ENCODE measurements at places on chromosomes 6 and 20.

DNA sequence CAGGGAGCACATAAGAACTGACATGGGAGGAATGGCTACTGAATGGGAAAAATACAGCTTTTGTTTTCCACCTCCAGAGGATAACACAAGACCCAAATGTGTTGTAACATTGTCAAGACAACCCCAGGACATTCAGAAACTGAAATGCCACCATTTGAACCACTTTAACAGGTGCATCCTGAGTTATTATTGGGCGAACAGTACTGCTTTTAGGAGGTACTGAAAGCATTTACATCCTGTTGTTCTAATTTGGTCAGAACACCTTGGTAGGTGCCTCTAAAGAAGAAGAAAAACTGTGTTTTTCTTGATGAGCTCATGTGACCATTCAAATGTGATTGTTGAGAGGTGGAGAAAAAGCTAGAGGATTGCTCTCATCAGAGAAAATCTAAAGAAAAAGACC lies 6.4 kb upstream of the TXNDC5 start:
- DNase-seq = no peak

DNA sequence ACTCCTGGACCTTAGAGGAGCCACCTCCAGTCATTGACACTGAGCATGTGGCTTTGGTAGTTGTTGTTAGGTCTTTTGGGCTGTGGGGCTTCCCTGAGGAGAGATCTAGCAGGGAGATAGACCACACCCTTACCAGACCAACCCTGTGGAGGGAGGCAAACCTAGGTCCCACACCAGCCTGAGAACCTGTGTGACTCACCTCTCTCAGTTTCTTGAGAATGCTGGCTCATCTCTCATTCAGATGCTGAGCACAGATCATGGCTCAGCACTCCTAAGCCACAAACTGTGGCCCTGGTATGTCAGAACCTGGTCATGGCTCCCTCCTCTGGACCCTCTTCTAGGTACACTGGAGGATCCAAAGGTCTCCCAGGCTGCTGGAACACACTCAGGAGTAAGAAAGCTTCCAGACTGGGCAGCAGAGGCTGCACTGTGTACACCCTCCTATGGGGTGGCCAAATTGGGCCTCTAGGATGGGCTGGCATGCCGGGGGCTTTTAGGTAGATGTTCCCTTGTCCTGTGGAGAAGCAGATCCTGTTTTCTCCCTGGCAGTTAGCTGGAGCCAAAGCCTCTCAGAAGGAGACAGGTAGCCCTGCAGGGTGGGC lies 1294.5 kb downstream of the KHDRBS2 start:
- no peak for DNase-seq

GRCh38 chr6:133748628-133749027 lies 140.3 kb upstream of the TCF21 start:
- no peak for DNase-seq

DNA sequence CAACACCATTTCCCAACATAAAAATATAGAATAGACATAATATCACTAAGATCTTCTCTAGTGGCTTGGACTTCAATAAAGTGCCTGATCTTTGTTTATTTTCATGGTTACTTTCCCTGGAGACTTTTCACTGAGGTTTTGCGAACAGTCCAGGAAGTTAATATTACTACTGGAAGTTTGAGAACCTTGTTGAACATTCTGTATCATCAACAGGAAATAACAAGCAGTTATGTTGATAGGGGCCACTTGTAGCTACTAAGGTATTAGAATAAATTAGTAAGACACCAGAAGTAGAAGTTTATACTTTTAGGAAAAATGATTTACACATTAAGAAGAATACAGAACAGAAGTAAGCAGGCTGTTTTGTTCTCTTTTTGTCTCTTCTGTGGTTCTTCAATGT lies 180.2 kb downstream of the TFAP2B start:
- no peak for DNase-seq

- no peak for DNase-seq
Observed at GRCh38 chr6:110485491-110485890, 9.1 kb upstream of the SLC22A16 start.

- no peak for DNase-seq
Observed at GRCh38 chr20:62758226-62758912, 37.9 kb upstream of the MRGBP start.

- no peak for DNase-seq
Observed at GRCh38 chr20:45361793-45362192, 1.2 kb upstream of the SYS1 start.

DNA sequence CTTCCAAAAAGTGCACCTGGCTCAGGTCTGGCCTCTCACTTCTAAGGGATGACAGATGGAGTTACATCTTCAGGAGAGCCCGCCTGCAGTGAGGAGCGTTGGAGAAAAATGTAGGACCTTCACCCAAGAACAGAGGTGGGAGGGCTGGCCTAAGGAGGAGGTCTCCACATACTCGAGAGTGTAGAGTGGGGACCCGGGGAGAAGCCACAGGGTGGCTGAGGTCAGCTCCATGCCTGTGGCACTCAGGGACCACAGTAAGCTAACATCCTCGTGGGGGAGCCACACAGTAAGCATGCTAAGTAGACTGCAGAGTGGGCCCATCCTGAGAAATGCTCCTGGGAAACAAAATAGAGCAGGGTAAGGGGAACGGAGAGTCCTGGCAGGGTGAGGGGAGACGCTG lies 24.0 kb downstream of the AAR2 start:
- DNase-seq = no peak

DNA sequence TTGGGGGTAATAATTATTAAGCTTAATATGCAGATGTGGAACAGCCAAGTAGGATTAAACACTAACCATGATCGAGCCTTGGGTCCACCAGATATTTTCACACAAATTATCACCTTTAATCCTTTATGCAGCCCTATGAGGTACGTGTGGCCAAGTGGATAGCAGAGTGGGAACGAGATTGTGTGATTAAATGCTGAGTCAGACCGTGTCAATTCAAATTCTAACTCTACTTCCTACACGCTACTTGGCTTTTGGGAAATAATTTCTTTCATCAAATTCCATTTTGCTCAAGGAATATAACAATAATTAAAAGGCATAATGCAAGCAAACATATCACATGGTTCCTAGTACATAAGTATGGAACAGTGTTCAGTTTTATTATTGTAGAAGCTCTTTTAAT lies 329.2 kb downstream of the CBLN4 start:
- DNase-seq = no peak

- no peak for DNase-seq
Observed at GRCh38 chr6:165468340-165469235, 159.2 kb upstream of the C6orf118 start.

- DNase-seq = no peak
Observed at GRCh38 chr20:57393321-57394120, 2.3 kb downstream of the RBM38 start.

GRCh38 chr20:23212464-23212995 lies 126.4 kb upstream of the CD93 start:
- no peak for DNase-seq

DNA sequence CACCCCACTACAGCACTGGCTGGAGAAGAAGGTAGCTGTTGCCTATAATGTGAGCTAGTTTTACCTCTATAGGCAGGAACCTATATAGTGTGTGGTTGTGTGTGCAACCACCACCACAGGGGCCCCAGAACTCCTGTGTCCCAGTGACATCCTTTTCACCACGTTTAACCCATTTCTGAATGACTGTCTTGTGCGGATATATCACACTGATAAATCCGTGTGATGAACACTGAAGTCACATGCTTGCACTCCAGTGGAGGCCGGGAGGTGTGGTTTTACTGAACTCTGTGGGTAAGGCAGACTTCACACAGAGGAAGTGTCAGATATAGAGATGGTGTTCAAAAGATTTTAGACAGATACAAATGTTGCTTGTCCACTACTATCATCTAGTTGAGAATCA lies 32.5 kb downstream of the SDHAF4 start:
- peak; percentile 42 for DNase-seq

GRCh38 chr6:47163536-47163935 lies 121.4 kb upstream of the ADGRF1 start:
- no peak for DNase-seq

DNA sequence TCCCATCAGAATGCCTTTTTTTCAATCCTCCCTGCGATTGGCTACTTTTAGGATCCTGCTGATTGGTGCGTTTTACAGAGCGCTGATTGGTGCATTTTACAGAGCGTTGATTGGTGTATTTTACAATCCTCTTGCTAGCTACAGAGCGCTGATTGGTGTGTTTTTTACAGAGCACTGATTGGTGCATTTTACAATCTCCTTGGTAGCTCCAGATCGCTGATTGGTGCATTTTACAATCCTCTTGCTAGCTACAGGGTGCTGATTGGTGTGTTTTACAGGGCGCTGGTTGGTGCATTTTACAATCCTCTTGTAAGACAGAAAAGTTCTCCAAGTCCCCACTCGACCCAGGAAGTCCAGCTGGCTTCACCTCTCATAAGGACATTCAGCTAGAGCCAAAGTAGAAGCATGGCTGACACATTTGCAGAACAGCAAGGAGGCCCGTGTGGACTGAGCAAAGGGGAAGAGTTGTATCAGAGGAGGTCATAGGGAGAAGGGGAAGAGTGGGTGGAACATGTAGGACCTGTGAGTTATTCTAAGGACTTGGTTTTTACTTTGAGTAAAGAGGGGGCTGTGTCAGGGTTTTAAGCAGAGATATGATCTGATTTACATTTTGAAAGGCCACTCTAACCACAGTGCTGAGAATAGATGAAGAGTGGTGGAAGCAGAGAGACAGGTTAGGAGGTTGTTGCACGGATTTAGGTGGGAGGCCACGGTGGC lies 2.6 kb downstream of the ALDH5A1 start:
- no peak for DNase-seq

- peak; percentile 54 for DNase-seq
Observed at GRCh38 chr6:32785781-32786533, 22.6 kb upstream of the HLA-DQB2 start.

DNA sequence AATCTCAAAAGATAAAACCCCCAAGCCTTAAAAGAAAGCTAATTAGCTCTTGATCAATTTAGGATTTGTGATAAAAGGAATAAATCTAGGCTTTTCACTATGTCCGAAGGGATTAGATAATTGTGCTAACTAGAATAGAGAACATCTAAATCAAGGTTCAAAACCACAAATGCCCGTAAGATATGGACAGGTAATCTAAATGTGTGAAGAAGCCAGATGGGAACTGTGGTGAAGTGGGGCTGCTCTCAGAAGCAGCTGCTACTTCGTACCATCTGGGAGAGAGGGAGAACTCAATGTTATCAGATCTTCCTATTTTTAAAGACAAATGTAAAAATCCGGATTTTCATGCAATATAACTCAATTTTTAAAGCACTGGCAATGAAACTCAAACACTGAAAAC lies 44.2 kb downstream of the NCOA6 start:
- no peak for DNase-seq

- DNase-seq = no peak
Observed at GRCh38 chr20:15674253-15675060, 898.8 kb downstream of the KIF16B start.

DNA sequence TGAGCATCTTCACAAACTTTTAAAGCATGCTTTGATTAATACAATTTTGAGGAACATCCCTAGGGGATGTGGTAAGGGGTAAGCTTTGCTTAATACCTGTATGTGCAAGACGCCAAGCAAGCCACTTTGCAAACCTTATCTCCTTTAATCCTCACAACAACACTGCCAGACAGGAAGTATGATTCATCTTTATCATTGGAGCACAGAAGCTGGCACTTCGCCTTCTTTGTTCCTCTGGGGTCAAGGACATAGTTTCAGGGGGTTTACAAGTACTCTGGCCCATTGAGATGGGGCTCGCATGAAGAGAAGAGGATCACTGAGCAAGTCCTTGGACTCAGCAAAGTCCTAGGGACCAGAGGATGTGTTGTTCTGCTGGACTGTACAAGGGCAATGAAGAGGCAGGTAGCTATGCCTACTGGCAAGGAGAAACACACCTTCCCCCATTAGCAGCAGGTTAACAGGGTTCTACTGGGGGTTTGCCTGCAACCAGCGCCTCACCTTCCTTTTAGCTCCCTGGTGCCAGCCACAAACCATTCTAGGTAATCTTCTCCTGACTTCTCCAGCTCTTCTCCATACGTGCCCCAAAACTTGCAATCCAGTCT lies 8.8 kb downstream of the TMEM244 start:
- DNase-seq = no peak

- peak; percentile 35 for DNase-seq
Observed at GRCh38 chr6:43254138-43254817, 11.0 kb downstream of the TTBK1 start.

GRCh38 chr6:90401933-90402830 lies 105.5 kb upstream of the BACH2 start:
- DNase-seq = peak; percentile 78

- DNase-seq = no peak
Observed at GRCh38 chr6:161682982-161683381, 409.1 kb upstream of the AGPAT4 start.

GRCh38 chr20:41213150-41213820 lies 75.9 kb downstream of the PLCG1 start:
- no peak for DNase-seq

GRCh38 chr6:34284563-34285447 lies 36.0 kb upstream of the SMIM29 start:
- DNase-seq = no peak

DNA sequence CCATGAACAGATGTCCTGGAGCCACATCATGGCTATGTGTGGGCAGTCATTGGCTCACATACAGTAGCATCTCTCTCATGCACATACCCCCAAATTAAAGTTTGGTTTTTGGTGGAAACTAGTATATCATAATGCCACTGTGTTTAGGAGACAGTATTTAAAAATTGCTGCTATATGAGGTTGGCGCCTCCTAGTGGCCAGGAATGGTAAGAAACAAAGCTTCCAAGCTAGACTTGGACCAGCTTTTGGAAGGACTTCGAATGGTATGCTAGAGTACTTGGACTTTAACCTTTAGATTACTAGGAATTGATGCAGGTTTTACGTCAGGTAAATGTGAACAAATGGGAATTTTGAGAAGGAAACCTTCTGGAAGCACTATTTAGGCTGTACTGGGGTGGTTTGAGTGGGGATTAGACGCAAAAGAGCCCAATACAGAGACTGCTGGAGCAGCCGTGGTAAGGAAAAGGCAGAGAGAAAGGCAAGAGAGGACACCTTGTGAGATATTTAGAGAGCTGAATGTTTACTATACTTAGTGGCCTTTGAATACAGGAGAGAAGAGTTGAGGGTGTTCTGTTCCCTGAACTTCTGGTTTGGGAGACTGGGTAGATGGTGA lies 23.8 kb downstream of the PRSS35 start:
- DNase-seq = peak; percentile 34

- no peak for DNase-seq
Observed at GRCh38 chr6:160132776-160133338, 11.2 kb downstream of the SLC22A1 start.

Measured in activated CD4-positive, alpha-beta T cell treated with anti-CD3 and anti-CD28 coated beads, Interleukin-2, amount 50 U/mL, for 16 hours (primary cell).